ENCODE measurements at places on chromosomes 4 and X. TPM values are rescaled to one million over a fixed set of nuclear protein-coding genes. Genes with fewer than 3 reads are reported as not detected.

Gene HSD17B13
- total RNA-seq = 0.27 TPM

Gene SHOX
- total RNA-seq = not detected

Gene CSAG1
- not detected for total RNA-seq

Gene BEND2
- not detected for total RNA-seq

DNA sequence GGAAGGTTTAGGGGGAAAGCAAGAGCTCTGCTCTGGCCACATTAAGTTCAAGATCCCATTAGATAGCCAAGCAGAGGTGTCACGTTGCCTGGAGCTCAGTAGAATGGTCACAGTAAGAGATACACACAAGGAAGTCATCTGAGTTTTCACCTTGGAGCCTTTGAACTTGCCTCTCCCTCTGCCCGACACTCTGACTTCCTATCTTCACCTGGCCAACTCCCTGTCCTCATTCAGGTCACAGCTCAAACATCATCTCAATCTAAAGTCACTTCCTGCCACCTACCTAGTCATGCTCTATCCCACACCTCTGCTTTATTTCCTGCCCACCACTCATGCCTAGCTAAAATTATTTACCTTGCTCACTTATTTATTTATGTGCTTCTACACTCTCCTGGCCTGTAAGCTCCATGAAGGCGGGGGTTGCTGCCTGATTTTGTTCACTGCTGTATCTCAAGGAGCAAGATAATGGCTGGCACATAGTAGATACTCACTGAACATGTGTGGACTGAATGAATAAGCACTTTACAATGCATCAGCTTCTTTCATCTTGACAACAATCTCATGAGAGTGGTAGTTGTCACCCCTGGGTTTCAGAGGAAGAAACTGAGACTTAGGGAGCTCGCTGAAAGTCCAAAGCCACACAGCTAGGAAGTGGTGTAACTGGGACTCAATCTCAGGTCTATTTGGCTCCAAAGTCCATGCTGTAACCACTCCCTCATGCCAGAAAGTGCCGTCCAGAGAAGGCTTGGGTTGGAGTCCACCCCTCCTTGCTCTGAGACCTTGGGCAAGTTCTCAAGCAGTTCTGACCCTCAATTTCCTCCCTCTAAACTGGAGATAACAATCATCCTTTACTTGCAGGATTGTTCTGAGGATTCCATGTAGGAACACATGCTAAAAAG lies 40.3 kb downstream of the EFNB1 start:
- no peak for DNase-seq

Gene SPANXA2
- not detected for total RNA-seq

DNA sequence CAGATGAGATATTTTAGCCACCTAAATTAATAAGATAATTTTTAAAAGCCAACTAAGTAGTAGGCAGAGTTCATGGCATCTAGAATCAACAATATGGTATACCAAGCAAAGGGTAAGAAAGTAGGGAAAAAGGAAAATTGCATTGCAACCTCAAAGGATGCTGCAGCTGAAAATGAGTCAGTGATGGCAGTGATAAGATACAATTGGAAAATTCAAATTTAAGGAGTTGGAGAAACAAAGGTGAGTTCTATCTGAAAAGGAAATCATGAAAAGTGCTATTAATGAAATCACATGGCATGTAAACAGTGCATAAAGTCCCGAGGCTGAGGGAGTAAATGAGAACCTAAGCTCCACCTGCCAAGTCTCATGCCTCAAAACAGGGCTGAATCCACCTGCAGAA lies 33.9 kb downstream of the SHROOM4 start:
- no peak for DNase-seq

DNA sequence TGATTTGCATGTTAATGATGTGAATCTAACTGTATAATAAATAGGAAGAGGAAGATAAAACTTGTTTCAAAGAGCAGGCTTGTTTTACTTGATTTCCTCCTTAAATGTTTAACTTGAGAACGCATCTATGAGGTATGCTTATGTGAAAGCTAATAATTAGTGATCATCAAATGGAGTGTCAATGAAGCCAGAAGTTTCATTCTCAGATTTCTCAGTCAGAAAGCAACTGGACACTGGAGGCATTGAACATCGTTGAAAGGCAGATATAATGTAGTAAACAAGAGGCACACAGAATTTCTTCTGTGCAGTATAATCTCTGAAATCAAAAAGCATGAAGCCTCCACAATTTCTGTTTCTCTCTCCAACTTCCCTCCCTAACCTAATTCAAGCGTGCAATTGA lies 672.9 kb downstream of the ADGRL3 start:
- DNase-seq = no peak

Gene GRIA3
- total RNA-seq = not detected

Gene SMS
- total RNA-seq = 17.9 TPM

Gene ELK1
- total RNA-seq = 41.2 TPM

DNA sequence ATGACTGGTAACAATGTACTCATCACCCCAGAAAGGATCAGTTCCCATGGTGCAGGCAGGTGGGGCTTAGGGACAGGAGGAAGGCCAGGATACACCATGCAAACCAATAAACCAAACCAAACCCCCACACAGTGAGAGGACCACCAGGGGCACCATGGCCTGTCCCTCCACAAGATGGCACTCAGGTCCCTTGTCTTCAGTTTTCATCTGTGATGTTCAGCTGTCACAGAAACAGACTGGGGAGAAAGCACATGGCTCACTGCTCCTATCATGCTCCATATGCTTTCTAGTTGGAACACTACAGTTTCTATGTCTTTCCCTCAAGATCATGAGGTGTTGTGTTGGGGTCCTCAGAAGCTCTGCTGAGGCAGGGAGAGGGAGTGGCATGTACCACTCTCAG lies 10.1 kb downstream of the HS3ST1 start:
- DNase-seq = no peak

GRCh38 chr4:119794113-119794512 lies 165.5 kb upstream of the PDE5A start:
- no peak for DNase-seq

- DNase-seq = no peak
These were observed 307.0 kb upstream of the SPOCK3 start for GRCh38 chr4:167541286-167541685.

DNA sequence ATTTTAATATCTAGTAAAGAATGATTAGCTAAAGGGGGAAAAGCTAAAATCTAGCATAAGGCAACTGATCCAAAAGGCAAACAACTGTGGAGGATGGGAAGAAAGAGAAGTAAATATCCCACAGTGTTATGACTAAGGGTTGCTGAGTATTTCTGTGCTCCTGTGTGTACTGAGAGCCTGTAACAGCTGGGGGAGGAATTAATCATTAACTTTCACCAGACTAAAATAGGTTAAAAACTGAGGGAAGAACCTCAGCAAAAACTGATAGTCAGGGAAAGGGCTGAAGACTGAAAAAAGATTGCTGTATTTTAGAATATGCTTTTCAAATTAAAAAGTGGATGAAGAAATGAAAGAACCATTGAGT lies 365.9 kb downstream of the CXXC4 start:
- no peak for DNase-seq
